ENCODE measurements at places on chromosomes 3 and 15.

- DNase-seq, result no peak
Observed at GRCh38 chr15:33934921-33935320, 33.4 kb upstream of the CHRM5 start.

DNA sequence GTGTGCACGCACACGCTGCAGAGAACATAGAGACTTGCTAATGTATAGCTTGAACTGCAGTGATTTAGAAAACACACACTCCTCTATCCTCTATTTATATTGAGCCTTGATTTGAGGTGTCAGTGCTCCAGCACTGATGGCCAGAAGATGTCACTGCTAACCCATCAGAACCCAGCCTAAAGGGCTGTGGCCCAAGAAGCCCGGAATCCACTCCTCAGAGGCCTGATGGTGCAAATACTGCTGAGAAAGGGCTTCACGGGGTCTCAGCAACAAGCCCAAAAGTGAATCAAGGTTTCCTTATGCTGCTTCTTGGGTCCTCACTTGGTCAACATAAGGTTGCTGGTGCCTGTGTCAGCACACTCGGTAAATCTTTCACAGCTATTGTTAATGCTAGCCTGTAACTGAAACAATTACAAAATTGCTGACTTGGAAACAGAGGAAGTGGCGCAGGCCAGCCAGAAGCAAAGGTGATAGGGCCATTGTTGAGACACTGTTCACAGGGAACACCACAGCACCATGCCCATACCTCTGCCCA is 60.3 kb downstream of the HEG1 start:
- no peak for DNase-seq

GRCh38 chr3:114496466-114496865 is 202.6 kb downstream of the TIGIT start:
- no peak for DNase-seq

GRCh38 chr15:83567318-83567717 is 86.6 kb upstream of the ADAMTSL3 start:
- DNase-seq, result no peak

GRCh38 chr15:92394309-92395097 is 822 bp downstream of the ST8SIA2 start:
- no peak for DNase-seq

GRCh38 chr3:36992806-36993325 is at the start of gene EPM2AIP1:
Gene EPM2AIP1, minus strand, starts transcription at chr3:36993131. Its CDS starts 54 bp downstream, at chr3:36993077.
- no peak for DNase-seq

- DNase-seq, result no peak
Observed at GRCh38 chr15:48617619-48618018, 27.9 kb downstream of the FBN1 start.

GRCh38 chr3:4492208-4493013 is 737 bp upstream of the ITPR1 start:
- no peak for DNase-seq

DNA sequence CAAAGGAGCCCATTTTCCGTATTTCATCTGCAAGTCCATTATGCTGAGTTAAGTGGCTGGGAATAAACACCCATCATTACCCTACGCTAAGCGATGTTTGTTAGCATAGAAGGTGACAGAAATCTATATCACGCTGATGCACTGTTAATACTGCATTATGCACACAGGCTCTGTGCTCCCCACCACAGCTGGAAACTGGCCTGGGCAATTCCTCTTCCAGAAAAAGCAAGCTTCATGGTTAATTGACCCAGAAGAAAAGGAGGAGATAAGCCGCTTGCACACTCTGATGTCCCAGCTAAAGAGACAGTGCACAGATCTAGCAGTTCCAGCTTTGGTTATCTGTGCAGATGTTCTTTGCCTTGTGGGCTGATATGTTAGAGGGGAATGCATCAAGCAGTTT is 232.6 kb downstream of the NTRK3 start:
- no peak for DNase-seq

- DNase-seq, result no peak
Observed at GRCh38 chr15:41502795-41503668, 9.4 kb downstream of the ITPKA start.

- DNase-seq, result no peak
Observed at GRCh38 chr15:89912674-89913396, at the start of gene ARPIN. Gene ARPIN, minus strand, starts transcription at chr15:89912952. Its CDS starts 117 bp downstream, at chr15:89912835.

- DNase-seq, result no peak
Observed at GRCh38 chr15:86139828-86140227, 60.2 kb downstream of the AGBL1 start.

DNA sequence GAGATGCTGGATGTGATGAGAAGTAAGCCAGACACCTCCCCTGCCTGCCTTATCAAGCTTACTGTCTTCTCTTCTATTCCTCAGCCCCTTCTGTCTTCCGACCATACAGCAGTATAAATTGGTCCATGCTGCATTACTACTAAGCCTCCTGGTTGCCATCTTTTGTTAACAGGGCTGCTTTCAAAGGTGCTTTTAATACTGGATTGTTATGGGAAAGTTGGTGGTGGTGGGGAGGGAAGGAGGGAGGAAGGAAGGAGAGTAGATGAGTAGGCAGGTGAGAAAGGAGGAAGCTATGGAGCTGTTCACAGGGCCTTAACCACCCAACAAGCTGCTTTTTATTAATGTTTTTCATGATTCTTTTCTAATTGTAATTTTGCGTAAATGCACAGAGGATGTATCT is 114.9 kb downstream of the SLC25A26 start:
- DNase-seq, result no peak

DNA sequence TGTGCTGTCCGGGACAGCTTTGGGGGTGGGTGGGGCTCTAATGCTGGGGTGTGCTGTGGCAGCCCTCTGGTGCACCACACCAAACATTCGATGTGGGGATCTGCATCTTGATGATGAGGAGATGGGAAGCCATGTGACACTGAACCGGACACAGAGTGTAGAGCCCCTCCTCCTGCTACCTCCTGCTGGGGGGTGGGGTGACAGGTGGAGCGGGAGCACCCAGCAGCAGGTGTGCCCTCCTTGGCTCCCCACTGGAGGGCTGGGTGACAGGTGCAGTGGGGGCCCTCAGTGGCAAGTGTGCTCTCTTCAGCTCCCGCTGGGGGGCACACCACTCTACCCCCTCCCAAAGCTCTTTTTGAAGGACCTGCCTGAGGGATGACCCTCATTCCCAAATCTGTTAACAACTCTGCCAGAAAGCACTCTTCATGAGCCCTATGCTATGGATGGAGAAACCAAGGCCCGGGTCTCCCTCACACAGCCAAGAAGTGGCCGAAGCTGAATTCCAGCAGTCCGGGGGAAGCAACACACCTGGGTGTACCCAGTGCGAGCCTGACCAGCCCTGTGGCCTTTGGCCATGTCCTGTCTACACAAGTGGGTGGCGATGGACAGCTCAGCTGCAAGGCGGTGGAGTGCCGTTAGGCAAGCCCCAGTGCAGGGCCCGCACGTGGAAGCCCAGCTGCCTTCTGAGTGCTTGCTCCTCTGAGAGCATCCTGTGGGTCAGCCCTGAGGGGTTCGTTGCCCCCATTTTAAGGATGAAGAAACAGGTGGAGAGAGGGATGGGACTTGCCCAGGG is 609 bp upstream of the UROC1 start:
- no peak for DNase-seq

- no peak for DNase-seq
Observed at GRCh38 chr15:26724381-26725150, 48.3 kb downstream of the GABRB3 start.

DNA sequence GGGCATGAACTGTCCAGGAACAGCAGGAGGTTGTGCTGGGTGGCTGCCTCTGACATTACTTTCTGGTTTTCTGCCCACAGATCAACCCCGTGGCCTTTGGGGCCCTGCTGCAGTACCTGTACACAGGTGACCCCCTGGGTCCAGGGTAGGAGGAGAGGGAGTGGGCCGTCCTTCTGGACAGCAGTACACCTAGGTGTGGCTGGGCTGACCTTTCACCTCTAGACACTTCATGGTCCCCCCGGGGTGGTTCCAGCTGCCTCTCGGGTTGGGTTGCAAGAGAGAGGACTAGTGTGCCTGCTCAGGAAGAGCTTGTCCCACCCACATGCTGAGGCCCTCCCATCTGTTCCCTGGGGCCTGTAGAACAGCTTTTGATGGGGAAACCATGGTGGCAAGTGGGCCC is 3.7 kb downstream of the ABTB1 start:
- no peak for DNase-seq

GRCh38 chr3:132267391-132267993 is 49.7 kb upstream of the ACP3 start:
- DNase-seq, result no peak

DNA sequence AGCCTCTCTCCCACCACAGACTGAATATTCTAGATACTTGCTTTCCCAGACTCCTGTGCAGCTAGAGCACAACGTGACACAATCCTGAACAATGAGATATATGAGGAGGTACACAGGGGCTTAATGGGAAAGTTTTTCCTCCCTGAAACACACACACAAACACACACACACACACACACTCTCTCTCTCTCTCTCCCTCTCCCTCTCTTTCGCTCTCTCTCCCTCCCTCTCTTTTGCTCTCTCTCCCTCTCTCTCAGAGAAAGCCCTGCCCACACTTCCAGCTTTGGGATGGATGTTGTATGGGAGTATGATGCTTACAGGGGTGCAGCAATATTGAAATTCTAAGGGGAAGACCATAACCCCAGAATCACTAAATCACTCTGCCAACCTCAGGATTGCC is 110.1 kb downstream of the PLD1 start:
- no peak for DNase-seq

GRCh38 chr15:57079931-57080620 is 161.6 kb downstream of the TCF12 start:
- DNase-seq, result no peak

DNA sequence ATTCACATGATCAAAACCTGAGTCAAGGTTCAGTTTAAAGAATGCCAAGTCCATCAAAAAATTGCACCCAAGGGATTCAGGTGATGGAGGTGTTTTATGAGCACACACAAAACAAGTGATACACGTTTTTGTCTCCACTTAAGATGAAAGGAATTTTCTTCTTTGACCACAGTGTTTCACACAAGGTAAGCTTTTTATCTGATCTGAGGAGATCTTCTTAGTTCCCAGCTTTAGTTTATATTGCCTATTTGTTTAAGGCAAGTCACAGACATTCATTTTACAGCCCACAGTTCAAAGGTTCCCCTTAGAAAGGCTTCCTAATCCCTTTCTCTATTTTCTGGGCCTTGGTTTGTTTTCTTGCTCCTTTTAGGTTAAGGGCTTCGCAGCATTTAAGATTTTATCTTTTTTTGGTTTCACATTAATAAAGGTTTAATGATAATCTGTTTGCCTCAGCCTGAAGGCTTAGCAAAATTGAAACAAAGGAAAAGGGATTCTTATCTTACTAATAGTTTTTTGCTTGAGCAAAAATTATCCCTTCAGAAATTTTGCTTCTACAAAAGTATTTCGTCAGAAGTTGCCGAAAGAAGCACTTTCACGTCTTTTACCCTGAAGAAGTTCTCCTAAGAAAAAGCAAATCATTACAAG is 420.5 kb upstream of the NAALADL2 start:
- DNase-seq, result no peak

GRCh38 chr15:50624616-50625168 is 61.9 kb downstream of the TRPM7 start:
- no peak for DNase-seq

GRCh38 chr3:21067031-21067813 is 683.8 kb downstream of the ZNF385D start:
- DNase-seq, result no peak

GRCh38 chr3:4584456-4585249 is 91.5 kb downstream of the ITPR1 start:
- no peak for DNase-seq

DNA sequence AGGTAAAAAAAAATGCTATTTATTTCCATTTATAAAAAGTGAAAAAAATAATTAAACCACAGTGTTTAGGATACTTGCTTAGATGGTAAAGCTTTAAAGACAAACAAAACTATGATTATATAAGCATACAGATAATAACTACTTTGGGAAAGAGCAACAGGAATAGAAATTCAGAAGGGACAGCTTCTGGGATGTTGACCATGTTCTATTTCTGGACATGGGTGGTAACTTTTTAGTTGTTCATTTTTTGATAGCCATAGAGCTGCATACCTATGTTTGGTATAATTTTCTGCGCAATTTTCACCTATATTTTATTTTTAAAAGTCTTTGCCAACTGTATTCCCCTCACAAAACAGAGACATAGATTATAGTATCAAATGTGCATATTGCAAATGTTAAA is 572.0 kb upstream of the NR2F2 start:
- DNase-seq, result no peak

DNA sequence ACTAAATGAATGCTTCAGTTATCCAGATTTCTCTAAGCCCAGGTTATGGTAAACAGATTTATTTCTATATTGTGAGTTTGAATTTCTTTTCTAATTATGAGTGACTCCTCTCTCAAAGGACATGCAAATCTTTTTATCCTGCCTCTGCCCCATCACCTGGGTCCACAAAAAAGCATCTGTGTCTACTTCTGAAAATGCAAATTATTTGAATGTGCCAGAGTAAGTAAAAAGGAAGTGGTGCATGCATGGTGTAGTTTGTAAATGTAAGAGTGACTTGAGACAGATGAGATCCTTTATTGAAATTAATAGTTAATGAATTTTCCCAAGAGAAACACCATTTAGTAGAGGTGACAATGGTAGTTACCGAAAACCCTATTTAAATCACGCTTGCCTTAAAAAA is 26.9 kb downstream of the MCTP2 start:
- no peak for DNase-seq

DNA sequence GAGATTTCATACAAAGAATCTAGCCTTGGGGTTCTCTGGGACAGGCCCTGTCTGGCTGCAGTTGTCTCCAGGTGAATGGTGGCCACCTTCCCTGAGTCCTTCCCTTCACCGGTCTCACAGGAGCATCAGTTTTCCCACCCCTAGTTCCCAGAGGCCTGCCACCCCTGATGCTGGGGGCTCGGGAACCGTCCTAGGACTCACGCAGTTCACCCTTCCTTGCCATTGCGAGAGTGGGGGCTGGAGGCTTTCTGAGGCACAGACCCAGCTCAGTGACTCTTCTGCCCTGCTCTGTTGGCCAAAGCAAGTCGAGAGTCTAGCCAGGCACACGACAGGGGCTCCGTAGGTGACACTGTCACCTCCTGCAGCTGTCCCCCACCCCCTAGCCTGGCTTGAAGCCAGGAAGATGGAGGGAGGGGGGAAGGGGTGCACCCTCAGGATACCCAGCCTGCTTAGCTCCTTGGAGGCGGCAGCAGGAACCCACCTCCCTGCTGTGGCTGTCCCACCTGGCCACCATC is 130.3 kb downstream of the NUP210 start:
- DNase-seq, result no peak

DNA sequence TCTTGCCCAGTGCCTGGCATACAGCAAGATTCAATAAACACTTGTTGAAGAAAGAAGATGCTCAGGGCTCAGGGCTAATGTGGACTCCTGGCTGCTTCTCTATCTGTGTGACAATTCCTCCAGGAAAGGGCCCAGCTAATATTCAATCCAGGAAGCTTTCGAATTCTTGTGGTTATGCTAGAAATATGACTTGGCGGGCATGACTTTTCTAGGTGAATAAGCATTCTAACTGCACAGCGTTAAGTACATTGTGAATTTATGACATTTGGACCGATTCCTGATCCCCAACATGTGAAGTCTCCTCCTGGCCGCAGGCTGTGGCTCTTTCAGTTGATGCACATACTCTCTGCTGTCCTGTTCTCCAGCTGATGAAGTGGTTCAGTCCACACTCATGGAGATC is 117.0 kb downstream of the IMPG2 start:
- no peak for DNase-seq

- no peak for DNase-seq
Observed at GRCh38 chr3:190780524-190780923, 82.0 kb downstream of the GMNC start.

GRCh38 chr15:92153620-92154019 is 240.1 kb upstream of the ST8SIA2 start:
- DNase-seq, result no peak

GRCh38 chr3:119524931-119525662 is 26.8 kb downstream of the TIMMDC1 start:
- no peak for DNase-seq
